ENCODE measurements at places on chromosomes 12 and 14.

- DNase-seq: no peak
Observed at GRCh38 chr12:119115296-119115905, 63.3 kb upstream of the HSPB8 start.

- DNase-seq: no peak
Observed at GRCh38 chr12:119615518-119616475, 22.2 kb downstream of the TMEM233 start.

DNA sequence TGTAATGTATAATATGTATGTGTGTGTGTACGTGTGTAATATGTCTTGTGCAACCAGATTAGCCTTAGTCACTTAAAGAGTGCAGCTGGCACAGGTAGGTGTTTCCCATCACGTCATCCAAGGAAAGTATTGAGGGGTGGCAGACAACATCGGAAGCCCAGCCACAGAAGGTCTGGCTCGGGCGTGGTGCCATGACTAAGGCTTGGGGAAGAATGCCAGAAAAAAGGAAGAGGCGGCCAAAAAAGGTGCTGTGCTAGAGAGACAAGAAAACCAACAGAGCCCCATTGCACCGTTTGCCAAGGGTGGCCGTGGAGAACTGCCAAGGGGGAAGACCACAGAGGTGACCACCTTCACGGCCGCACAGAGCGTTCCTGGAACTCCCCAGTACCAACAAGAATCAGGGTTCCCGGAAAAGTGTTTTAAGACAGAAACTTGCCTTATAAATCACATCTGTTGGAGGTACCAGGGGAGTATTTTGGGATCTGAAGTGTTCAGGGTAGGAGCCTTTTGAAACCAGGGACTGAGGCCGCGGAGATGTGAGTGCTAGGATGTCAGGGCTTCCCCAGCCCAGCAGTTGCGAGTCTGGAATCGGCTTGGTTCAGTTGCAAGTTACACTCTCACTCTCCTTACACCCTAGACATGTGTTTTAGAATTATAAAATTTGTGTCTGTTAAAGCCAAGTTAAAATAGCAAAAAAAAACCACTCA is 131.2 kb upstream of the DYRK2 start:
- no peak for DNase-seq

GRCh38 chr14:51638071-51638944 is 13.4 kb upstream of the FRMD6 start:
- no peak for DNase-seq

- DNase-seq: no peak
Observed at GRCh38 chr14:70514168-70515069, 20.4 kb downstream of the ADAM20 start.

- DNase-seq: no peak
Observed at GRCh38 chr14:85344847-85345570, 184.9 kb upstream of the FLRT2 start.

- no peak for DNase-seq
Observed at GRCh38 chr12:77492536-77492935, 338.2 kb upstream of the NAV3 start.

DNA sequence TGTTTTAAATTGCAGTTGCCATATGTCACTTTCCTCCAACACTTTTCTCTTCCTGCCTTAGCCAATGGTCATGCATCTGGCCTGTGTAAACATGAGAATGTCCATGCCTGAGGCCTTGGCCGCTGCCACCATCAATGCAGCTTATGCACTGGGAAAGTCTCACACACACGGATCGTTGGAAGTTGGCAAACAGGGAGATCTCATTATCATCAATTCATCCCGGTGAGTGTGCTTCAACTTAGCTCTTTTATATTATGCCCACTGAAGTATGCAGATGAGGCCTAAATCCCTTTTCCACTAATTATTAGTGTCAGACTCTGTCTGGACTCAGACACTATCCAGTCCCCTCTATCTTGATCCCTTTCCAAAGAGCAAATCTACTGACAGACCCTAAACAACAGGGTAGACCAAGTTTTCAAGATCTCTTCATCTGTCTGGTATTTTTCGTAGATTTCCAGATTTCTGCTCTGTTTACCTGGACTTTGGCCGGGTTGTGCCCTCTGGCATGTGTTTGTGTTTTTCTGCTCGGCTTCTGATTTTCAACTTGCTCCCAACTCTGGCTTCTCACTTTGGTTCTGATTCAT is 23.2 kb downstream of the AMDHD1 start:
- no peak for DNase-seq

- no peak for DNase-seq
Observed at GRCh38 chr14:63713058-63713457, 14.8 kb downstream of the SGPP1 start.

DNA sequence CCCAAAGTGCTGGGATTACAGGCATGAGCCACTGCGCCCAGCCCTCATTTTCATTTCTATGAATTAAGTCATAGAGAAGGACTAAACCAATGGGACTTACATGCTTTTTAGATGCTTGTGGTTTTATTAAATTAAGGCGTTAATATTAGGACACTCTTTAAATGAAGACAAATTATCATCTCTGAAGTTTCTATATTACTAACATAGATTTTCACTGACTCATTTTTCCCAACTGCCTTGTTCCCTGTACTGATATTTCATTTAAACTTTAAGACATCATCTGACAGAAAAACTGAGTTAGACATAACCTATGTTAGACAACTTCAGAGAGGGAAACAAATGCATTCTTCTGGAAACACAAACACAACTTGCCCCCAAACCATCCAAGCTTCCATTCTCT is 99.8 kb downstream of the BTG1 start:
- DNase-seq: no peak

GRCh38 chr14:72401632-72402376 is 469.6 kb downstream of the RGS6 start:
- DNase-seq: no peak

All from stimulated activated CD8-positive, alpha-beta memory T cell treated with anti-CD3 and anti-CD28 coated beads, Interleukin-4, amount 100 ng/mL, for 1 hour (primary cell).